Parietal lobe (tissue), 2 donors: ENCODE measurements at places on chromosomes 16 and 17. TPM values are rescaled to one million over a fixed set of nuclear protein-coding genes. Genes with fewer than 3 reads are reported as not detected.

The GP1BA gene
- total RNA-seq: not detected

The ATP1B2 gene
- 16.6 TPM for total RNA-seq

The NOS2 gene
- 1.6 TPM for total RNA-seq

The FBXO31 gene
- 30.4 TPM for total RNA-seq

The SEBOX gene
- not detected for total RNA-seq

The OR1A1 gene
- total RNA-seq: not detected

The SHISA6 gene
- total RNA-seq: 8.8 TPM

The ARHGDIG gene
- 60.1 TPM for total RNA-seq

The KIF19 gene
- 0.63 TPM for total RNA-seq

The C16orf46 gene
- 3.1 TPM for total RNA-seq

The NRN1L gene
- not detected for total RNA-seq

The ELOB gene
- total RNA-seq: 82.9 TPM

The EXOC3L1 gene
- total RNA-seq: 0.63 TPM

The BANP gene
- total RNA-seq: 49.5 TPM

The GJC1 gene
- total RNA-seq: 109 TPM

The ZNF423 gene
- 12.5 TPM for total RNA-seq
